Fibroblast of lung (primary cell): ENCODE measurements at places on chromosomes 3 and 15. TPM values are rescaled to one million over a fixed set of nuclear protein-coding genes. Genes with fewer than 3 reads are reported as not detected.

DNA sequence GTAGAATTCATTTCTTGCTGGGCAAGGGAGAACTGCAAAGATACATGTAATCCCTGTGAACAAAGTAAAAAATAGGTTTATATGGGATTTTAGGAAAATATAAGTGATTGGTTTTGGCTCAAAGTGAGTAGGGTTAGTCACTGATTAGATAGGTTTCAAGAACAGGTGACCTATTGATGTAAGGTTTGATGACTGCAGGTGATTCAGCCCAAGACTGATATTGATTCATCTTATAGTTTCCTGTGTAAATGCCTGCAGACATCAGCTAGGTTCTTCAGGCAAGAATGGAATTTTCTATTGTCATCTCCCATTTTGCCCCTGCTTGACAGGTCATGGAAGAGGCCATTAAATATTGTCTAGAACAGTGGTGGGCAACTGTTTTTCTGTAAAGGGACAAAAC lies 23.9 kb upstream of the ARID3B start:
- no peak for DNase-seq

GRCh38 chr3:169240786-169241486 lies 422.6 kb downstream of the MECOM start:
- no peak for DNase-seq

DNA sequence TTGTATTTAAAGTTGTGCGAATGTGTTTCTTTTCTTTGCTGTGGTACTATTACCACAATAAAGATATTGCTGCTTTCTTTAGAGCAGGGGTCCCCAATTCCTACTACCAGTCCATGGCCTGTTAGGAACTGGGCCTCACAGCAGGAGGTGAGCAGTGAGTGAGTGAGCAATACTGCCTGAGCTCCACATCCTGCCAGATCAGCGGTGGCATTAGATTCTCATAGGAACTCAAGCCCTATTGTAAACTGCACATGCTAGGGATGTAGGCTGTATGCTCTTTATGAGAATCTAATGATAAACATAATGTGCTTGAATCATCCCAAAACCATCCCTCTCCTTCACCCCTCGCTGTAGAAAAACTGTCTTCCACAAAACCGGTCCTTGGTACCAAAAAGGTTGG lies 41.6 kb downstream of the DMXL2 start:
- DNase-seq: no peak

PRICKLE2 gene
- 7.2 and 14.1 TPM in 2 replicates for polyA plus RNA-seq

DNA sequence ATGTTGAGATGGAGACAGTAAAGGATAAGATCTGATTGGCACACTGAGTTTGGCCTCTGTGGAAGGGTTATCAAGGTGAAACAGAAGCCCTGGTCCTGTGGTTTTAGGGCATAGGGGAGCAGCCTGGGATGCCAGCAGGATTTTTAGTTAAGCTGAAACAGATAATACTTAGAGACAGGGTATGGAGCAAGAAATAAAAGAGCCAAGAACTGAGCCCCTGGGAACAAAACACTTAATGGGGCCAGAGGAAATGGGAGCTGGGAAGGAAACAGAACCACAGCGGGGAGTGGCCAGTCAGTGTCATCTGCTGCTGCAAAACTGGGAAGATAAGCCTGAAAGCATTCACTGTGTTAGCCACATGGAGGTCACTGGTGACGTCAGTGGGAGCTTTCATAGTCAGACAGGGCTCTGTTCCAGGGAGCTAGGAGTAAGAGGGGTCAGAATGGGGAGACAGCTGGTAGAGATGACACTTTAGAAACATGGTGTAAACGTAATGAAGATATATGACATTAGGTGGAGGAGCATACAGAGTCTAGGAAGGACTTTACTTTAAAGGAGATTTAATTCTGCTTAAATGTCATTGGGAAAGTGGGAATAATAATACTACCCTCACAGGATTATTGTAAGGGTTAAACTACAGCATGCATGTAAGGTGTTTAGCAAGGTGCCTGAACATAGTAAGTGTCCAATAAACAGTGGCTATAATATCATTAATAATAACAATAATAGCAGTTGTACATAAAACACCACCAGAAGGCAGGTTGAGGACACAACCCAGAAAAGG lies 172.7 kb upstream of the CTNNB1 start:
- DNase-seq: peak; percentile 57

DNA sequence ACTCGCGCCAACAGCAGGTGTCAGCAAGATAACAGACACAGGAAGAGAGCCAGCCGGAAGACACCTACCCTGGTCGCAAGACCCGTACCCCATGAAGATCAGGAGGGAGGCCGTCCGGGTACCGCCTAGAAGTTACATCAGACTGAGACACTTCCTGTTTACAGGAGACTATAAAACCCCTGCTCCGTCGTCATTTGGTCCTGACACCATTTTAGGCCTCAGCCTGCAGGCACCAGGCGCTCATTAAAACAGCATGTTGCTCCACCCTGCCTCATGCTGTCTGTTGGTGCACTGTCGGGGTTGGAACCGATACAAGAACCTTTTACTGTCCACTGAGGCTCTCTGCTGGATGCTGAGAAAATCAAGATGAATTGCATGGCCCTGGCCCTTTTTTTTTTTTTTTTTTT lies 15.6 kb upstream of the PRTG start:
- DNase-seq: no peak

NME9 gene
- polyA plus RNA-seq: not detected in 2 replicates

GASK1A gene
- 0.11 and 0.14 TPM in 2 replicates for polyA plus RNA-seq

DNA sequence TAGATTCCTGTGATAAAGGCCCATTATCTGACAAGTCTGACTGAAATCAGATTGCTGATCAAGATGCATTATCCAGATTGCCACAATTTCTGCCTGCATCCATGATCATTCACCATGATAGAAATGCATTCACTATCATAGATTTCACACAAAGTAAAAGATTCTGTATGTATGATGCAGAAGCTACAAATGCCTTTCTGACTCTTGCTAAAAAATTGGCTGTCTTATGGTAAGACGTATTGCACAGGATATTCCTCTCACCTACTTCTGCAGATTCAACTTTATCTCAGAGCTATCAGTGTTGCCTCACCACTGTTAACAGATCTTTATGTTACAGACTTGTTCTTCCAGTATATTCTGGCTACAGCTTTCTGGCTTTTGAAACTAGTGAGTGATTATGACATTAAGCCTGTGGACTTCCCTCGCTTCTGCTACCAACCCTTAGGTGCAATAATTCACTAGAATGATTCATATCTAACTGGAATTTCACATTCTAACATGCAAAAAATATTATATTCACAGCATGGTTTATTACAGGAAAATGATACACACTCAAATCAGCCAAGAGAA lies 955.3 kb downstream of the EPHA3 start:
- peak; percentile 74 for DNase-seq

DNA sequence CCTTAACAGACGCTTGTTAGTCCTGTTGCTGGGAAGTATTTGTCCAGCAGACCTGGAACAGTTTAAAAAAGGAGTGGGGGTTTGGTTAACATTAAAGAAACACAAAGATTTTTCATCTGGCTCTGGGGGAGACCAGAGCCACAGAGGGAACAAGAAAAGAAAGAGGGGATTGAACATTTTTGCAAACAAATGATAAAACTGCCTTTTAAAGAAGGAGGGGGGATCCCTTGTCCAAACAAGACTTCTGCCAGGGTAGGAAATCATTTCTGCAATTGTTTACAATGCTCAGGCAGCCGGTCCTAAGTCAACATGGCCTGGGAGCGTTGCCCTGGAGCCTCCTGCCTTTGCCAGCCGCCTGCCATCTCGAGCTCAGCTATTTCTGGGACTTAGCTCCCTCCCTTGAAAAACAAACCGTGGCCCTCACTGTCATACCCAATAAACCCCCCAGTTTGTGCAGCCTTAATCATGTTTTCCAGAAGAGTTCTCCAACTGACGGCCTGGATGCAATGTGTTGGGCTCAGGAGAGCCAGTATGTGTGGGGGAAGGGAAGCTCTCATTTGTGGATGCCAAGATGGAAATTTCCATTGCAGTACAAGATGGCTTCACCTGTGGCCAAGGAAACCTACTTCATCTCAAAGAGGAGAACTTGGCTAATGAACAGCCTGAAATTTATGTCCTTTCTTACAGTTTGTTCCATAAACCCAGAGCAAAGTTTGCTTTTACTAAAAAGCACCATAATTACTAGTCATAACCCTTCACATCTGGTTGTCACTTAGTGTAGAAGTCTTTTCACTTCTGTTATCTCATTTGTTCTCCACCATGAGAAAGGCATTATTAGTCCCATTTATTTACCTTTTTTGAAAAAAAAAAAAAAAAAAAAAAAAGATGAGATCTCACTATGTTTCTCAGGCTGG lies 75.9 kb upstream of the RNU6-1 start:
- no peak for DNase-seq

DNA sequence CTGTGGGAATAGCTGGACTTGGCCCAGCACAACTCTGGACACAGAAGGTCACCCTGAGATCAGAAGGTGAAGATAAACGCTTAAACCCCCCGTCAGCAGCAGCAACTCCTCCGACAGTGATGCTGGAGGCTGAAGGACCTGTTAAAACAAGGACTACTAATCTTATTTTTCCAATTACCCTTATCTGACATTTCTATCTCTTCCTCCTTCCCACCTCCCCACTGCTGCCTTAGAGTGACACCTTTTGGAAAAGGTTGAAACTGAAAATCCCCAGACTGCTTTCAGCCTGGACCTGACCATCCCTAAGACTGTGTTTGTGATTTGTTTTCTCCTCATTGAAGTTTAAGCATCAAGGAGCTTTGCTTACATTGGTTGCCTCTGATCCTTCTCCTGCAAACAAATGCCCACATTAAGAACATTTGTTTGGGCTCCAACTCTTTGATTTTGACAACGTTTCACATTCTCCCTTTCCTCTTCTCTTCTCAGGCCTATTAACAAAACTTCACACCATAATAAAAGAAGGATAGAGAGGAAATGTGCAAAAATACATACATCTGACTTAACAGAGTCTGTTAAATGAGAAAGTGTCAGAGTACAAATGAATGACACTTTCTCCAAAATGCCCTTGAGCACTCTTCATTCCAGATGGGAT lies 410.6 kb upstream of the WNT5A start:
- peak; percentile 19 for DNase-seq

DNA sequence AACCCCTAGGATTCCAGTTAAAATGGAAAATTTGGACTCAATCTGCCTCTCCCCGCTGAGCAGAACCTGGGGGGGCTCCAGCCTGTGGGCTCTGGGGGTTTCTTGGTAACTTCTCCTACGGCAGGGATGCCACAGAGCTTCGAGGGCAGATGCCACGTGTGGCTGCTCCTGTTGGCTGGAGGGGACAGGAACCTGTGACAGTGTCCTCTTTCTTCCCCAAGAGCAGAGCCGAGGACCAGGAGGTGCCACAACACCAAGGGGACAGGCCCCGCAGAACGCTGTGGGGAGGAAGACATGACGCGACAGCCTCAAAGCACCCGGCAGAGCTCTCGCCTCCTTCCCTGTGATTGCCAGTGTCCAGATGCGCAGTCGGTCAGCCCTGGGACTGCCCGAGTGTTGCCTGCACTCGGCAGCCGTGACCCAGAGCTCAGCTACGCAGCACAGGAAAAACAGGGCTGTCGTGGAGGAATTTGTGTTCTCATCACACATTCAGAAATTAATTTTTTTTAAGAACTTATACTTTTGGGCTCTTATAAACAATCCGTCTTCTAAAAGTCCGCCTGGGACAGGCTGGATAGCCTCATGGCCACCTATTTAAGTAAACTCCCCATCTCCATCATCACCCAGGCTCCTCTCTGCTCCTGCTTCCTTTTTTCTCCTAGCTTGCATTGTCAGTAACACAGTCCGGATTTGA lies 131.9 kb upstream of the MEF2A start:
- DNase-seq: peak; percentile 28

TMEM207 gene
- not detected in 2 replicates for polyA plus RNA-seq

UCN2 gene
- 0.07 and 0.27 TPM in 2 replicates for polyA plus RNA-seq

CX3CR1 gene
- polyA plus RNA-seq: not detected in 2 replicates

DNA sequence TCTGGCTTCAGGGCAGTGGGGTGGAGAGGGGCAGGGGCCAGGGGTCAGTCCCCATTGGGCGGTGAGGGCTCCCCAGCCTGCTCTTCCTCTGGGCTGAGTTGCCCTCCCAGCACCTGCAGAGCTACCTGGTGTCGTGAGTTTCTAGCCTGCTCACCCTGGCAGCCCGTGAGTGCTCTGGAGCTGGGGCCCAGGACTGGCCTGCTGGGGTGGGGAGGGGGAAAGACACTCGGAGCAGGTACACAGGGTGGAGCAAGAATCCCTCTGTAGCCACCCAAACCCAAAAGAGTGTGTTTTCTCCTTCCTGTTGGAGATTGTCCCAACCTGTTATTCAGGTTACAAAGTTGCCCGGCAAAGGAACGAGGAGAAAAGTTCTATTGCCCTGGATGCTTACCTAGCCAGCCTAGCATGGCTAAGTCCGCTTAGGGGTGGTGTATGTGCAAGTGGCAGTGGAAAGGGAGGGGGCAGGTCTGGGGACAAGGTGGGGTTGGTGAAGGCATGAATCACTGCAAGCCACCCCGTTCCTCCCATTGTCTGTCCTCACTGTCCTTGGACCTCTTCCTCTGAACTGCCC lies 8.9 kb downstream of the FAM3D start:
- no peak for DNase-seq

B3GALNT1 gene
- 13.0 and 17.9 TPM in 2 replicates for polyA plus RNA-seq

ATP8B4 gene
- polyA plus RNA-seq: 1.5 and 3.5 TPM in 2 replicates

SLMAP gene
- polyA plus RNA-seq: 31.1 and 35.3 TPM in 2 replicates

WNT7A gene
- not detected in 2 replicates for polyA plus RNA-seq

SNRK gene
- 9.1 and 11.9 TPM in 2 replicates for polyA plus RNA-seq

GRCh38 chr15:27770769-27771554 lies 328.2 kb downstream of the OCA2 start:
- DNase-seq: no peak

GRCh38 chr3:121063628-121064027 lies 155.6 kb downstream of the STXBP5L start:
- no peak for DNase-seq

DNA sequence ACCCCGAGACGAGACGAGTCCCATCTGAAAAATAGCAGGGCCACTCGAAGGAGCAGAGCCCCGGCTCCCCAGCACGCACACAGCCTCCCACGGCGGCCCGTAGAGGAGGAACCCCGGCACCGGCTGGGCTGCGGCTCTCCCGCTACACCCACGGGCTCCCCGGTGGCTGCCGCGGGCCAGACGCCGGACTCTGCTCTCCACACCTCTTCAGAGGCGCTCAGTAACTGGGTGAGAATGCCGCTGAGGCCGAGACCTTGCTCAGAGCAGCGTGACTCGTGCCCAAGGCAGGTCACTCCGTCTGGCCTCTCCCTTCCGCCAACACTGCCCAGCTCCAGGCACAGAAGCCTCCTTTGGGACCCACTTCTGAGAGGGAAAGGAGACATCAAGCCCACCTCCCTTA lies 34.4 kb downstream of the TNK2 start:
- DNase-seq: peak; percentile 49

DNA sequence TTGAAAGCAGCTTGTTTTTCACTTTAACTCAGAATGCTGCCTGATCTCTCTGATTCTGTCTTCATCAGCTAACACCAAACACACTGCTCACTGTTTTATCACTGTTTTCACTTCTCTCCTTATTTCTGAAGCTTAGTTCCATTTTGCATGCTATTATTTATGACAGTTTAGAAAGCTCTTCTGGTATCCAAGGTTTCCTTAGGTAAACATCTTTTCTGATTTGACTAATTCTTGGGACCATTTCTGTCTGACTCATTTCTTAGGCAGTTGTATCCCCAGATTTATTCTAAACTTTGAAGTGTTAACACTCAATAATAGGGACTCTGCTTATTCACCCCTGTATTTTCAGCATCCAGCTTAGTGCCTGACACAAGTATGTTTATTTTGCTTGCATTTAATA lies 167.7 kb downstream of the BCHE start:
- peak; percentile 36 for DNase-seq
